ENCODE measurements at places on chromosomes 11 and 22.

DNA sequence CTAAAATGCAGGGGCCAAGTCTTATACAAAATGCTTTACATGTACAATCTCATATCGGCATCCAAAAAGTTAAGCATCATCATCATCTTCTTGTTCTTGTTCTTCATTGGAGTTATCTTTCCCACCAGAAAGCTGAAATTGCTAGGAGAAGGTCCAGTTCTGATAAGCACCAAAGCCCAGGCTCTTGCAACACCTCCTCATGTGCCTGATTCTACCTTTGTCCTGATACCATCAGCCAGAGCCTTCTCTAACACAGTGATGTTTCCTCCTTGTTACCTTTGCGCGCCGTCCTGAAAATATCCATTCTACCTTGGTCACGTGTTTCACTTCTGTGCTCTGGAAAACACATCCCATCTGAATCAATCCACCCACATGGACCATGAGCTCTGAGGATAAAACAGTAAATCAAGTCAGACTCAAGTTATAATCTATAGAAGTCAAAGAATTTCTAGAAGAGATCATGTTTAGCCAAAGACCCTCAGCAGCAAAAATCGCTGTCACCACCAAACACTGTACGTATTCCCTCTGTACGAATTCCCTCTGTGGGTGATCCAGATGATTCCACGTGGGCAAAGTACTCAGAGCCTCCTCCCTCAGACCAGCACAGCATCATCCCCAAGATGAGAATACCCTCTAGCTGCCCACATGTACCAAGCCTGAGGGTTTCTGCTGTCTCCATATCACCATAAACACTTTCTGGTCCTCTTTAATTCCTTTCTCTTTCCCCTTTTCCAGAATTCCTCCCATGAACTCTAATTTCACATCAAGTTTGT is 19.0 kb downstream of the JAML start:
- no peak for DNase-seq

GRCh38 chr11:27313157-27313821 is 49.7 kb downstream of the CCDC34 start:
- DNase-seq, result no peak

DNA sequence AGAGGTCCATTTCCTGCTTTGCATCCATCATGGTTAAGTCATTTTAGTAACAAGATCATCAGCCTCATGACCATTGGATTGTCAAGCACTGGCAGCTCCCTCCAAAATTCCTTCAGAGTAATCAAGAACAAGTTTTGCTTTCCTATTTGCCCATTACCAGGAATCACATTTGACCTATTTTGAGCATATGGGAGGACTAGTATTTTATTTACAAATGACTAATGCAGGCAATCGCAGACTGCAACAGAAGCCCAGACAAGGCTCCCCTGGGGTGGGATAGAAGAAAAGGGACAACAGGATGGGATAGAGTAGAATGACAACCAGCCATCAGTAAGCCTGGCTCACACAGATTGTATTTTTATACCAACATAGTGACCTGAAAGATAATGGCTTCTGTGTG is 9.1 kb downstream of the MMP10 start:
- DNase-seq, result no peak

- DNase-seq, result no peak
Measured at GRCh38 chr11:12464303-12464702, 86.9 kb downstream of the PARVA start.

DNA sequence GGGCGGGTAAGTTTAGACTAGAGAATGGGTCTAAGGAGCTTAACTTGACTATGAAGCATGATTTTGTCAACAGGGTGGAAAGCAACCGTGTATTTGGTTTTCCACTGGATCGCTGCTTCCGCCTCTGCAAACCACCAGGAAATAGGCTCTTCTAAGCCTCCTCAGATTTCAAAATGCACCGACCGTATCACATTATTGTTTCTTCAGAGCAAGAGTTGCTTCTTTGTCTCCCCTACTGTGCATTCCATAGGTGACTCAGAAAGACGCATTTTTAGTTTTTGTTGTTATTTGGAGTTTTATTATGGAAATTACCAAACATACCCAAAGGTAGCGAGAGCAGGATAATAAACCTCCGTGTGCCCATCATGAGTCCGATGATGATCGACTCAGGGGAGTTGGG is 64.3 kb upstream of the RASD2 start:
- no peak for DNase-seq

DNA sequence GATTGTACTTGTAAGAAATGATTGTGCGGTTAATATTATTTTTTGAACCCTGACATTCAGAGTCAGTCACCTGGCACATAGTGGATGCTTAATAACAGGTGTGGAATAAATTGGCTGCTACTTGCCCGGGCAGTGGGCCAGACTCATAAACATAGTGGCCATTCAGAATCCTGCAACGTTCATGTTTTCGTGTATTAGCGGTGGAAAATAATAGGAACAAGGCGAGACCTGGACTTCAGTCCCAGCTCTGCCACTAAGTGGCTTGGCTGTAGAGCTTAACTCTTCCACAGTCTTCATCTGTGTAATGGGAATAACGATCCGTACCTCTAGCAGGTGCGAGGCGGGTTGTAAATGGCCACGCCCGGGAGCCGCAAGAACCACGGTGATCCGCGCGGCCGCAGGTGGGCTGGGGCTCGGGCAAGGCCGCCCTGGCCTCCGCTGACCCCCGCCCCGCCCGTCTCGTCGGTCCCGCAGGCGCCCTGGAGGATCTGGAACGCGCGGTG is 761 bp upstream of the TMEM25 start:
- no peak for DNase-seq

DNA sequence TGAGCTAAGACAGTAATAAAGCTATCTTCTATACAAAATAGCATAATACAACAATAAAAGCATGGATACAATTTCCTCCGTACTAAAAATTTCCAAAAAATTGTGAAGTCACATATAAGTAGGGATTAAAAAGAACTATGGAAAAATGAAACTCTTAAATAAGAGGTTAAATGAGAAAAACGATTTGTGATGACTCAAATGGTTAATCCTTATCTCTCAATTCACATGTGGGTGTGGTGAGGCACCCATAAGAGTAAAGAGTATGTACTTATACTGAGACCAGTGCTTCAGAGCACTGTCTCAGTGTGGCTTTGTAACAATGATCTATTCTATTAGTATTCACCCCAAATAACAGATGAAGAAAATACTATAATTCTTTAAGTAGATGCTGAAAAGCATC is 25.0 kb upstream of the CCDC34 start:
- no peak for DNase-seq

GRCh38 chr11:94809251-94809650 is 41.1 kb downstream of the AMOTL1 start:
- no peak for DNase-seq

- DNase-seq, result no peak
Measured at GRCh38 chr11:13029872-13030271, 20.8 kb downstream of the RASSF10 start.

DNA sequence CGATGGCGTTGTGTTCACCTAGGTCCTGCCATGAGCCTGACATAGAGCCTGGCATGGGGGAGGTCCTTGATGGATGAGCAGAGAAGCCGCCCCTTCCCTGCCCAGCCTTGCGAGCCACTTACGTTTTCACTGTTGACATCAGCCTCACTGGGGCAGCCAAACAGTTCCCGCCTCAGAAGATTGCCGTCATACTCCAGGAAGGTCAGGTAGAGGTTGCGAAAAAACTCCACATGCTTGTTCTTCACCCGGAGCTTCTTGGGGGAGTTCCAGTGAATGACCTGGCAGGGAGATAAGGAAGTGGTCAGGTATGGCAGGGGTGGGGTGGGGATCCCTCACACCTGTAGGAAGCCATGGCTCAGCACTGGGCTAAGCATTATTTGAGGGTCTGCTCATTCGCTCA is 279.3 kb upstream of the SYN3 start:
- no peak for DNase-seq

GRCh38 chr11:88106666-88107065 is 68.6 kb downstream of the RAB38 start:
- no peak for DNase-seq

GRCh38 chr22:26109686-26110315 is 59.5 kb upstream of the SEZ6L start:
- DNase-seq, result no peak

- DNase-seq, result peak; percentile 1
Measured at GRCh38 chr22:20312396-20313191, 7.3 kb downstream of the DGCR6L start.

DNA sequence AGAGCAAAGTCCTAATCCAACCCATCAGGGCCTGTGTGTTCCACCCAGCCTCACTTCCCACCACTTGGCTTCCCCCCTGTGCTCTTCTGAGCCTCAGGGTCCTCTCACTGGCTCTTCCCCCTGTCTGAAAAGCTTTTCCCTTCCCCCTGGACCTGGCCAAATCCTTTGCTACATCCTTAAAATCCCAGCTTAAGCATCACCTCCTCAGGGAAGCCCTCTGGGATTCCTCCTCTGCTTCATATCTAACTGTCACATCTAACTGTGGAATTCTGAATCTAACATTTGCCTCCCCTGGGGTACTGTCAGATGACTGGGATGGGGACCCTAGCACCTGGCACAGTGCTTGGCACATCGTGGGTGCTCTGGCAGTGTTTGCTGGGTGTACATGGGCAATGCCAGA is 985 bp downstream of the CACNA1I start:
- no peak for DNase-seq

DNA sequence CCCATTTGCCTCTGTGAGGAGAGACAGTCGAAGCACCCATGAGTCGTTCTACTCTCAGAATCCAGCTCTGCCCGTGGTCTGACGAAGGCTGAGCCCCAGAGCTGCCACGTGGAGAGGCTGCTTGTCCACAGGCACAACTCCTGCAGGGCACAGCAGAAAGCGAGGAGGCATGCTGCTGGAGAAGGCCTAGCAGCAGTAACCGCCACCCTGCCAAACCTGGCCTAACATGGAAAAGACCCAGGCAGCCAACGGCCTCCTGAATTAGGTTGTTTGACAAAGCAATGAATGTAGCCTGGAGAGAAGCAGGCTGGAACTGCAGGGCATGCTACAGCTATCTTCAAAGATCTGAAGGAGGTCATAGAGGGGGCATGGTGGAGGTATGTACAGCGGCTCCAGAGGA is 89.7 kb downstream of the SNX19 start:
- no peak for DNase-seq

GRCh38 chr11:27357250-27357649 is 5.8 kb downstream of the CCDC34 start:
- DNase-seq, result no peak

DNA sequence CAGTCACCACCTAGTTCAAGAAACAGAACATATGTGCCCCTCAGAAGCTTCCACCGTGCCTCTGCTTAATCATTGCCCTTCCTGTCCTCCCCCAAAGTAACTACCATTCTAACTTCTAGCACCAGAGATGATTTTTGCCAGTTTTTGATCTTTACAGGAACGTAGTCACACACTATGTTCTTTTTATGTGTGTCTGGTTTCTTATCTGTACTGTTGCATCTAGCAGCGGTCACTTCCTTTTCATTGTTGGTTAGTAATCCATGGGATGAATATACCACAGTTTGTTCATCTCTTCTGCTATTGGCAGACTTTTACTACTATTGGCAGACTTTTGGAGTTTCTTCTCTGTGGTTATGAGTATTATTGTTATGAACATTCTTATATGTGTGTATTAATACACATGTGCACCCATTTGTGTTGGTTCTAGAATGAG is 34.6 kb downstream of the SPECC1L start:
- peak; percentile 16 for DNase-seq

GRCh38 chr11:131246663-131247062 is 123.8 kb upstream of the NTM start:
- DNase-seq, result no peak

DNA sequence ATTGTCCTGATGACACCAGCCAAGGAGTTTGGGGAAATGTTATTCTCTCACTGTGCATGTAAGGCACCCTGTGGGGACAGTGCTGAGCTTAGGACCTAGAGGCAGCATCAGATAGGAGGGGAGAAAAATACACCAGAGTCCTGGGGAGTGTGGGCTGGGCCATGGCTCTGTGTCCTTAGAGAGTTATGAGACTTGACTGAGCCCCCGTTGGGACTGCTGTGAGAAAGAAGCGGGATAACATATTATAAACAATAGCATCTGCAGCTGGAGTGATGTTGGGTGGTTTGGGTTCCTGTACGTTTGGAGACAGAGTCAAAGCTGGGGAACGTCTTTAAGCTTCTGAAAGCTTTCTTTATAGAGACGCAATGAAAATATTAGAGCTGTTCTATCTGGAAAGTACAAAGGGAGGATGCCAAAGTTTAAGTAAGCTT is 90.9 kb upstream of the CRTAM start:
- DNase-seq, result no peak

GRCh38 chr22:29947410-29948384 is 64.7 kb downstream of the MTMR3 start:
- no peak for DNase-seq

GRCh38 chr11:132062541-132062940 is 692.1 kb downstream of the NTM start:
- no peak for DNase-seq

- DNase-seq, result peak; percentile 4
Measured at GRCh38 chr11:57116654-57117053, 65.1 kb upstream of the LRRC55 start.

GRCh38 chr11:110297076-110297725 is 787 bp upstream of the RDX start:
- no peak for DNase-seq

DNA sequence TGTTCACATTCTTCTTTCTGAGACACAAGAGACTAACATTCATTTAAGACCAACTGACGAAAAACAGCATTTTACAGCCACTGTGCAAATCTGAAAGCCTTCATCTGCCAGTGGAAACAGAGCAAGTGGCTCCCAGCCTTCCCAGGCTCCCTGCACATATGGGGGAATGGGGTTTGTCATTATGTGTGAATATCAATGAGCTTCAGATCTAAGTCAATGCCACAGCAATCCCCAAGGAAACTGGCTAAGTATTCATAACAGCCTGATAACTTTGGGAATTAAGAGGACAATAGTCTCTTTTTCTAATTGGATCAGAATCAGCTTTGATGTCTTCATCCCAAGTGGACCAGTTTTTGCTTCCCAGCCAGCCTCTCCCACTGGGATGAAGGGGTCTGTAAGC is 66.9 kb downstream of the ABTB2 start:
- DNase-seq, result no peak

DNA sequence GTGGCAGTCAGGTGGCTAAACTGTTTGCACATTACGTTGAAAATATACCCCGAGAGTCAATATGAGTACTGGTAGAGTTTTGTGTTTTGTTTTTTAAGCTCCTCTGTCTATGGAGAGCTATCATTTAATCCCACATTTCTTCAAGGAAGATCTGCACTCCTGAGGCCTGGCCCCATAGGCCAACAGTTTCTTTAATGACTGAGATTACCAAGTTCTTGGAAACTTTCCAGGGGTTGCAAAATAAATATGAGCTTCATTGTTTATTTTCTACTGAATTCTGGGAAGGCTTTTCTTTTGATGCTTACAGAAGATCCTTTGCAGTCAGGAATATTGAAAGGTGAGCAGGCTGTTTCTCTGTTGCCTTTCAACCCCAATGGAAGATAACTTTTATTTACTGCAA is 452.0 kb downstream of the JRKL start:
- no peak for DNase-seq

- DNase-seq, result no peak
Measured at GRCh38 chr11:131897956-131898355, 527.5 kb downstream of the NTM start.

DNA sequence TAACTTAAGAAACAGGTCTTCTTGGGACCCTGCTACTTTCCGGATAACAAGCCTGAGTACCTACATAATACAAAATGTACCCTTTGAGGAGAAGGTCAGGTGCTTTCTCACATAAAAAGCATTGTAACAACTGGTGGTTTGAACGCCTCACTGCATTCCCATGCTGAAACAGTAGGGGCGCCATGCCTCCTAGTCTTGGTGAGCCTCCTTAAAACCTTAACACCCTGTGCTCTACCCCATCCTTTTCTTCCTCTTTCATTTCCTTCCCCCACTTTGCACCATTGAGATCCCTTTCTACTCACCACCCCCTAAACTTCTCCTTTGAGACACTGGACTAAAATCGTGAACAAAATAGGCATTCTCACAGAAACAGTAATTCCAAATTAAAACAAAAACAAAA is 729.3 kb downstream of the NTM start:
- DNase-seq, result no peak
